Activated CD8-positive, alpha-beta memory T cell treated with anti-CD3 and anti-CD28 coated beads, Interleukin-2, amount 10 ng/mL, durations not matched to agents 7 days and 5 days (primary cell): ENCODE measurements at places on chromosomes 7 and 10. TPM values are rescaled to one million over a fixed set of nuclear protein-coding genes. Genes with fewer than 3 reads are reported as not detected.

- DNase-seq, result no peak
- peaks cover 8% of the 10 kb centered on the region for H3K36me3 ChIP-seq
- H3K4me1 ChIP-seq, result peaks cover 13% of the 10 kb centered on the region
- H3K4me3 ChIP-seq, result no peak overlapping the region
- H3K27me3 ChIP-seq, result no peaks in the 10 kb centered on the region
Measured at GRCh38 chr7:33392148-33392547, 262.8 kb downstream of the BBS9 start.

- no peak overlapping the region for H3K27ac ChIP-seq
- H3K4me3 ChIP-seq, result no peak overlapping the region
Measured at GRCh38 chr7:22871661-22872060, 49.0 kb upstream of the TOMM7 start.

GRCh38 chr7:44075296-44076075 is 6.8 kb downstream of the POLM start:
- no peaks in the 10 kb centered on the region for H3K27me3 ChIP-seq
- DNase-seq, result no peak
- H3K4me3 ChIP-seq, result no peak overlapping the region
- no peak overlapping the region for H3K27ac ChIP-seq
- peaks cover 25% of the 10 kb centered on the region for H3K36me3 ChIP-seq

Gene HECW1
- not detected for total RNA-seq

DNA sequence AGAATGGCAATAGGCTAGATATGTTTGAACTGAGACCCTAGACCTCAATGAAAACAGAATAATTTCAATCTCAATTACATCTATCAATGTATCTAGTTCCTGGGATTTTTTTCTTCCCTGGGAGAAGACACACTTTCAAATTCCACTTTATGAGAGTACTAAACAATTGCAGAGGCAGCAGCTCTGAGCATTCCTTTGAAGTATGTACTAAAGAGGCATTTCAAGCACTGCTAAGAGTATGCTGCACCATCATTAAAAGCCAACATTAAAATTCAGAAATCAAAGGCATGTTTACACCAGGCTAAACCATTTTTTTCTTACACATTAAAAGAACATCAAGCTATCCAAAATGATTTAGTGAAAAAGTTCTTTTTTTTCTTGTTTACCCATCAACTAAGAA is 297.9 kb upstream of the CACNA2D1 start:
- no peaks in the 10 kb centered on the region for H3K36me3 ChIP-seq
- no peaks in the 10 kb centered on the region for H3K4me1 ChIP-seq
- no peaks in the 10 kb centered on the region for H3K27me3 ChIP-seq
- DNase-seq, result no peak

Gene TSPAN15
- total RNA-seq, result 2.5 TPM

Gene MDH2
- total RNA-seq, result 186 TPM

- H3K27ac ChIP-seq, result no peak overlapping the region
- no peaks in the 10 kb centered on the region for H3K36me3 ChIP-seq
- H3K4me3 ChIP-seq, result no peak overlapping the region
Measured at GRCh38 chr10:22447068-22447467, 101.8 kb downstream of the SPAG6 start.

GRCh38 chr7:74584160-74584954 is 73.2 kb upstream of the GTF2I start:
- H3K4me1 ChIP-seq, result no peaks in the 10 kb centered on the region
- no peak overlapping the region for H3K4me3 ChIP-seq
- H3K27me3 ChIP-seq, result no peaks in the 10 kb centered on the region
- H3K27ac ChIP-seq, result no peak overlapping the region
- H3K36me3 ChIP-seq, result no peaks in the 10 kb centered on the region

- H3K4me3 ChIP-seq, result no peak overlapping the region
- no peak for DNase-seq
- no peak overlapping the region for H3K27ac ChIP-seq
- H3K36me3 ChIP-seq, result peaks cover 6% of the 10 kb centered on the region
- no peaks in the 10 kb centered on the region for H3K27me3 ChIP-seq
- H3K4me1 ChIP-seq, result no peaks in the 10 kb centered on the region
Measured at GRCh38 chr7:22920672-22921071, 93.3 kb downstream of the HYCC1 start.

Gene GRID2IP
- 0.14 TPM for total RNA-seq

DNA sequence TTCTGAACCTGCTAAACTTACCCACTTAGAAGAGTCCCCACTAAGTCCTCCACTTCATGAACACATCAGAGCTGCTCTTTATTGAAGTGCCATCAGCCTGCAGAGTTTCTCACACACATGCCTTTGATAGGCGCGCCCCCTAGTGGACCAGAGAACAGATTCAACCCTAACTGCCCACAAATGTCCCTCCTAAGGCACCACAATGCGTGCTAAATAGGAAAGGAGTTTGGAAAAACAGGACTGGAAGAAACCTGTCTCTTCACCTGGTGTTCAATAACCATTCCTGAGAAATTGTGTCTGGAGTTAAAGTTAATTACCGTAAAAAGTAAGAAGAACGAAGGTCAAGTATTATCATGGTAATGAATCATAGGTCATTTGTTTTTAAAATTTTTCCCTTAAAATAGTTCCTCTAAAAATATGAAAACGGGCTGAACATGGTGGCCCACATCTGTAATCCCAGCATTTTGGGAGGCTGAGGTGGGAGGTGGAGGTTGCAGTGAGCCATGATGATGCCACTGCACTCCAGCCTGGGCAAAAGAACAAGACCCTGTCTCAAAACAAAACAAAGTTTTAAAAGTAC is 249.7 kb downstream of the ELMO1 start:
- H3K4me1 ChIP-seq, result peaks cover 3% of the 10 kb centered on the region
- H3K27ac ChIP-seq, result no peak overlapping the region
- no peak overlapping the region for H3K4me3 ChIP-seq
- peak; percentile 82 for DNase-seq
- peaks cover 10% of the 10 kb centered on the region for H3K36me3 ChIP-seq
- H3K27me3 ChIP-seq, result no peaks in the 10 kb centered on the region

Gene HMX2
- total RNA-seq, result not detected

DNA sequence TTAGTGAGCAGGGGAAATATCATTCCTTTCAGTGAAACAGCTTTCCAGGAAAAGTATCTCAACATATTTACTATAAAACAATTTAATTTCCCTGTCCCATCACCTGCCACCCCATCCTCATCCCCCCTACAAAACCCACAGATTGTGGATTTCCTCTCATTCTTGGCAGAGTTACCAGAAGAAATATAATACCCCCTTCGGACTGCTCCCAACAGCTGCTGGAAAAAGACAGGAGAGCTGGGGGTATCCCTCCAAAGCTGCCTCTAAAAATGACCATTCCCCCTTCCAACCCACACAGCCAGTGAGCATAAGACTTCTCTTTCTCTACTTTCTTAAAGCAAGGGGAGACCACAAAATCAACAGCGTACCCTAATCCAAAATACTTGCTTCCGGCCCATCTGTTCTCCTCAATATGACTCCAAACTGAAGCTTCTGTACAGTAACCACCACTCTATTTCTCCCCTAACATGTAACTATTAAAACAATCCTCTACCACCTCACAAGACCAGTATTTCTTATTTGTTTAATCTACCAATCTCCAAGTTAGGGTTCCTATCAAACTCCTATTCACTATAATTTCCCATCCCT is 7.8 kb downstream of the FBXW4 start:
- H3K27ac ChIP-seq, result no peak overlapping the region
- peaks cover 32% of the 10 kb centered on the region for H3K4me1 ChIP-seq
- H3K4me3 ChIP-seq, result no peak overlapping the region
- no peaks in the 10 kb centered on the region for H3K27me3 ChIP-seq
- no peak for DNase-seq
- H3K36me3 ChIP-seq, result peaks cover 27% of the 10 kb centered on the region

GRCh38 chr10:58385784-58386112 is 538 bp downstream of the TFAM start:
- H3K27ac ChIP-seq, result peak overlapping the region; percentile 86
- H3K27me3 ChIP-seq, result no peaks in the 10 kb centered on the region
- H3K4me1 ChIP-seq, result peaks cover 29% of the 10 kb centered on the region
- H3K4me3 ChIP-seq, result peak overlapping the region; percentile 85
- DNase-seq, result peak; percentile 42

Gene PLA2G12B
- total RNA-seq, result not detected

DNA sequence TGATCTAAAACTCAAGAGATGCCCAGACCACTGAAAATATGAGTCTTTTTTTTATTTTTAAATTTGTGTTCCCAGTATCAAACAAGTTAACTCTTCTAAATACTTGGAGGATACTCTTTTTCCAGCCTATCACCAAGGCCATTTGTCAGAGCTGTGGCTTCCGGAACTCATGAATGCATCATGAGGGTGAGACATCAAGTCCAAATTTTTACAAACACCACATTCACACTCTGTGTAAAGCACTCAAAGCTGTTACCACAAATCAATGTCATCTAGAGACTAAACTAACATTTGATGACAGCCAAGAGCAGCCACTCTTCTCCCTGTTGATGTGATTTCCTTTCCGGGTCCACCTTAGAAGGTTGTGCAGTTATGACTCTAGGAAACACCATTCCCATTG is 43.8 kb upstream of the ARID5B start:
- no peaks in the 10 kb centered on the region for H3K4me1 ChIP-seq
- no peaks in the 10 kb centered on the region for H3K27me3 ChIP-seq
- no peak overlapping the region for H3K27ac ChIP-seq
- no peak for DNase-seq
- H3K4me3 ChIP-seq, result no peak overlapping the region
- no peaks in the 10 kb centered on the region for H3K36me3 ChIP-seq

DNA sequence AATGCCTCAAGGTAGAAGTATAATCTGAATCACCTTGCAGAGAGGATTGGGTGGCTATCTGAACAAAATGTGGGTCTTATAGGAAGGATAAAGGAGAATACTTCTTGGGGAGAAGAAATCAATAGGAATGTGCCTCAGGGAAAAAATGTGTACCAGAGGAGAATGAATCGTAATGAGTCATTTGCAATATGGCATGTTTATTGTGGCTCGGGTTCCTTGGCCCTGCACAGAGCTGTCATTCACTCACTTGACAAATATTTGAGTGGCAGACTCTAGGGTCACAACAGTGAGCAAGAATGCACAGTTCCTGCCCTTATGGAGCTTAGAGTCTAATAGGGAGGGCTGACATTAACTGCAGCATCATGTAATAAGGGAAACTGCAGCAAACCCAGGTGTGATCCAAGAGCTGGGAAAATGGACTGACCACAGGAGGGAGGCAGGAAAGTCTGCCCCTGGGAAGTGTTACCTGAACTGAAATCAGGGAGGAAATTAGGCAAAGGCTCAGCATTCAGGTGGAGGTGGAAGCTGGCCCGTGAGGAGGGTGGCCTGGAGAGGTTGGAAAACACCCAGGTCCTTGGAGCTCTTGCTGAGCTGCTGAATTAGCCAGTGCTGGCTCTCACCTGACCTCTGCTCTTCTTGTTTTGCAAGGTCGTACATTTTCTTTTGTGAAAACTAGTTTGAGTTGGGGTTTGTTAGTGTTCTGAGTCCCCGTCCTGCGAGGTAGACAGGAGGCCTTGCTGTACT is 203.9 kb downstream of the FRMD4A start:
- no peaks in the 10 kb centered on the region for H3K4me1 ChIP-seq
- peaks cover 2% of the 10 kb centered on the region for H3K27me3 ChIP-seq
- H3K27ac ChIP-seq, result no peak overlapping the region

Gene GOLGA7B
- 1.5 TPM for total RNA-seq

GRCh38 chr10:47029181-47030009 is 118.2 kb downstream of the PTPN20 start:
- peak; percentile 37 for DNase-seq
- no peaks in the 10 kb centered on the region for H3K27me3 ChIP-seq
- no peak overlapping the region for H3K4me3 ChIP-seq

Gene RBM20
- total RNA-seq, result 0.06 TPM

DNA sequence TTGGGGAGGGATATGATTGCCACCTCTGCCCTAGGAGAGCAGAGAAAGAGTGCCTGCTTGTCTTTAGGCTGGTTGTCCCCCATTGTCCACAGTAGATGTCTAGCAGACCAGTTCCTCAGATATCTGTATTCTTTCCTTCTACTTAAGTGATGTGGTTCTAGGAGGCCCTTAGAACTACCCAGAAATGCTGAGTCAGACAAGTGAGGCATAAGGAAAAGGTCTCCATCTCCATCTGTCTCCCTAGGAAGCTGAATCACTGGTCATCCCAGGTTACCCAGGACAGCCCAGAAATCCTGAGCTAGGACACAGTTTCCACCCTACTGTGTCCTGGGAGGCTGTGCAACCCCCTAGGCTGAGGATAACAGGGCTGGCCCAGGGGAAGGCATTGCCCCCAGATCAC is 93.4 kb upstream of the INHBA start:
- no peaks in the 10 kb centered on the region for H3K36me3 ChIP-seq
- no peak for DNase-seq
- no peak overlapping the region for H3K27ac ChIP-seq
- H3K4me1 ChIP-seq, result no peaks in the 10 kb centered on the region
- H3K4me3 ChIP-seq, result no peak overlapping the region

DNA sequence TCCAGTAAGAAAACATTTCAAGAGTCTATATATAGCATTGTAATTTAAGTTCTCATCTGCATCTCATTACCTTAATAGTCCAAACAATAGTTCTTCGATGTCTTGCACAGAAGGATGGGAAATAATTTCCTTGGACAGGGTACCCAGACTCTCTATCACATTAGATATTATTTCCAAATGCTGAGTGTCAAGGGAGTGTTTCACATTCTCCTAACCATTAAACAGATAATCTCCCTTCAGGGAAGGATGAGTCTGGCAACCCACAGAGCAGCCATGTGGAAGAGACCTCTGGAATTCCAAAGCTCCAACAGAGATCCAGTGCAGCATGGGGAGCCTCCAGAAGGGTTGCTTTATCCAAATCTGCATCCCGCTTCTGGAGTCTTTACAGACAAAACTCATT is 89.6 kb downstream of the FZD1 start:
- no peak for DNase-seq
- no peaks in the 10 kb centered on the region for H3K36me3 ChIP-seq
- no peak overlapping the region for H3K27ac ChIP-seq
- no peaks in the 10 kb centered on the region for H3K4me1 ChIP-seq
